NCI-H510A (cell line): ENCODE measurements at places on chromosomes 12 and 14.

GRCh38 chr12:74488134-74488533 lies 49.5 kb upstream of the ATXN7L3B start:
- no peak for DNase-seq

DNA sequence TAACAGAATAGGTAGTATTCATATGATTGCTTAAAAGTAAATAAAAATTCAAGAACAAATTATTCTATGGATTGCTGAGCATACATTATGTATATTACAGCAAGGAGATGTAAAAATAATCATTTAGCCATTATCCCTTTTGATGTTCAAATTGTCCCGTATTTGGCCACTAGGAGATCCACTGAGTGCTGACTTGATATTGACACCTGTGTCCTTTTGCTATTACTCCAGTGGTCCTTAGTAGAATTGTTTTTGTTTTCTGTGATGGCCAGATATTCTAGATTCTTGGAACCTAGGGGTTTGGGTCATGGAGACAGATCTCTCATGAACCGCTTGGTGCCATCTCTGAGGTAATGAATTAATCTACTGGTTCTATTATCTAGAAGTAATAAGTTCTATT lies 16.8 kb downstream of the ERO1A start:
- no peak for DNase-seq

GRCh38 chr14:64388533-64389285 lies 556 bp downstream of the MTHFD1 start:
- no peak for DNase-seq

GRCh38 chr14:69017706-69018105 lies 38.6 kb upstream of the ACTN1 start:
- no peak for DNase-seq

DNA sequence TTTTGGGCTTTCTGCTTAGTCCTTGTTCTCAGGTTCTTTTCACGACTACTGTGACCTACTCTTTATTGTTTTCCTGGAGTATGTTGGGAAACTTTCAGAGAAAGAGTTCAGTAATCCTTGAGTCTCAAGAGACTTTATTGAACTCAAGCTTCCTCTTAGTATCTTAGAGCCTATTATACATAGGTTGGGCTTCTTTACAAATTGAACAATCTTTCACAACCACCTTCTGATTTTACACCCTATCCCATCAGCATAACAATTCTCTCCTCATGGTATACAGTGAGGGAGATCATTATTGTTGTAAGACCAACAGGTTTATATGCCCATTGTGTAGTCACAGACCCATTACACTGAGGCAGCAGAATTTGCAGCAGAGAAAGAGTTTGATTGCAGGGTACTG lies 193.2 kb upstream of the IGF1 start:
- DNase-seq, result no peak

- no peak for DNase-seq
Measured at GRCh38 chr14:77738559-77739250, 22.3 kb downstream of the SNW1 start.

- DNase-seq, result no peak
Measured at GRCh38 chr12:68113644-68114043, 45.9 kb downstream of the IFNG start.

DNA sequence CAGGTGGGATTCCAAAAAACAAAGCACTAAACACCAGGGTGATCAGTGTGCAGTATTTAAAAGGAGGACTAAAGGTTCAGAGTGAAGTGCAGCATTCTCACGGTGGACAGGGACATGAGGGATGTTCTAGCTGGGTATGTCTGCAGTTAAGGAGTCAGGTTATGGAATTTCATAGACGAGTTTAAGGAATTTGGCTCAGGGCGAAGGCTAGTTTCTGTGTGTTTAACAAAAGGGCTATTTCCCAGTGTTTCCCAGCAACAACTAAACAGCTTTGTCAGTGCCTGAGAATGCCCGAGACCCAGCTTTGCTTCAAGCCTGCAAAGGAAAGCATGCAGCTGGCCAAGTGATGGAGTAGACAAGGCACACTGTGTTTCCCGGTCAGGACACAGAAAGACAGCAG lies 7.0 kb downstream of the KRT1 start:
- DNase-seq, result no peak

DNA sequence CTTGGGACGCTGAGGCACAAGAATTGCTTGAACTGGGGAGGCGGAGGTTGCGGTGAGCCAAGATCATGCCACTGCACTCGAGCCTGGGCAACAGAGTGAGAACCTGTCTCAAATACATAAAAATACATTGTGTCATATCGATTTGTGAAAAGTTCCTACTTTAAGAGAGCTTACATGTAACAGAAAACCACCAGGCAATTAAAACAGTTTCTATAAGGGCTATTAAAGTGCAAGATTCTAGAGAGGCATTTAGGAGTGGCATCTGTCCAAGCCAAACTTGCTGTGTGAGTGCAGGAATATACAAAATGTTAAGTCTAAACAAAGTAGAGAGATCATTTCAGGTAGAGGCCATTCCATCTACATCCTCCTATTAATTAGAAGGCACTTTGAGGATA lies 1.7 kb upstream of the NEK9 start:
- no peak for DNase-seq

GRCh38 chr14:96376093-96376492 lies 12.8 kb downstream of the GSKIP start:
- DNase-seq, result no peak

DNA sequence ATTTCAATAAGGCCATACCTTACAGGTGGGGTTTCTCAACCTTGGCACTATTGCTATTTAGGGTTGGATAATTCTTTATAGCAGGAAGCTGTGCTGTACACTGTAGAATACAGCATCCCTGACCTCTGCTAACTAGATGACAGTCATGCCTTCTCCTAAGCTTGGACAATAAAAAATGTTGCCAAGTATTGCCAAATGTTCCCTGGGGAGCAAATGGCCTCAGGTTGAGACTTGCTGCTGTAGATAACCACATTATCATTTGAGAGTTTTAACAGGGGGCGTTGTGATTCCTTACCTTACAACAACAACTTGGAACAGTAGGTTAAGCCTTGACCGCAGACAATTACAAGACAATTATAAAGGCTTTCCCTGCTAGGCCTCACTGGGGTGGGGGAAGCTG lies 1073.6 kb upstream of the TMEM132C start:
- DNase-seq, result no peak

- DNase-seq, result no peak
Measured at GRCh38 chr12:26298785-26299621, 103.6 kb downstream of the SSPN start.

- DNase-seq, result no peak
Measured at GRCh38 chr14:71554959-71555612, 377.1 kb upstream of the RGS6 start.

DNA sequence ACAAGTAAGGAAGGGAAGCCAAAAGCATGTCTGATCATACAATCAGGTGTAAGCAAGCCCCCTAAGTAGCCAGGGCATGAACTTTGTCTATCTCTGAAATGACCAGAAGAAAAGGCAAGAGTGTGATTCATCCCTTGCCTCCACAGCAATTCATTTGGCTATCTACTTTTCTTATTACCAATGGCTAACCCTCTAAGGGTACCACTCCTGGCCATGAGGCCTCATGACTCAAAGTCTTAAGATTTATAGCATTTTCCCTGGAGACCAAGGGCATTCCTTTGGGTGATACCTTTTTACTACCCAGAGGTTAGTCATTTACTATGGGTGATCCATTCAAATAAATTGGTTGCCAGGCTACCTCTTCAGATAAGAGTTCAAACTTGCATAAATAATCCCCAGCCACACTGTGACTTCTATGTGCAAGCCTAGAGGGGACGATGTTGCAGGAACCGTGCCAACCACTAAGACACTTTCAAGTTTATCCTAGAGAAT lies 1.5 kb upstream of the LGALS3 start:
- no peak for DNase-seq

- no peak for DNase-seq
Measured at GRCh38 chr12:76548222-76548837, 11.2 kb downstream of the OSBPL8 start.

DNA sequence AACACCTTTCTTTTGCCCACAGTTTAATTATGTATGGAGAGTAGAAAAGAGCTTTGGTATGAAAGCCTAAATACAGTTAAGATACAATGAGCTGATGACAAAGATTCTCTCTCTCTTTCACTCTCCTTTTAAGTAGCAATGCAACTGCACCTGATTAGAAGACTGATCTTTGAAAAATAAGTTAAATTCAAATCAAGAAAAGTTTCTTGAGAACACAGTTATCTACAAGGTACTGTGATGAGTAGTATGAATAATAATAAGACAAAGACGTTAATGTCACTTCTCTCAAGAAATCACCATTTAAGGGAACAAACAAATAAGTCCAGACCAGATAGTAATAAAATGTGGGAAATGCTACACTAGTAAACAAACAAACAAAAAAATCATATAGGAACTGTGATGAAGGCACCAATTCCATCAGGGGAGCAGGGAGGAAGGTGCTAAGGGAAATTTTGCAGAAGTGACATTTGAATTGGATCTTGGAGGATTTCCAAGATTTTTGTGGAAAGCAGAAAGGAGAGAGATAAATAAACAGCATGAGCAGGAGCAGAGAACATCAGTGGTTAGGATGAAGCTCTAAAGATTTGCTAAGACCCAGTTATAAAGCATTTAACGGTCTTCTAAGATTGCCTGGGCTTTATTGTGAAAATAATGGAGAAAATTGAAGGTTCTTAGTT lies 65.2 kb upstream of the STK38L start:
- no peak for DNase-seq

DNA sequence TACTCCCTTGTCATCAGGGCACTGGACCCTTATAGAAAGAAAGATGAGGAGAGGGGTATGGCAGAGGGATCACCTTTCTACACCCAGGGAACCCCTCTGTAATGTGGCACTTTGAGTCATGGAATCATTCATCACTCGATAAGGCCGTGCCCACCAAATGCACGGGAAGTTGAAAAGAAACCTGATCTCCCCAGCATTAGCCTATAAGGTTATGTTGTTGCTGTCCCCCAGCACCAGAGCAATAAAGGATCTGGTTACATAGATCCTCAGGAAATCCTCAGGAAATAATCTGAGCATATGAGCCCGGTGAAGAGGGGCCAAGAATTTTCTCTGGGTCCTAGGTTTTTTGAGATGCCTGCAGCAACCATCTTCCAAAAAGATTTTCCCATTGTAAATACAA lies 148.8 kb upstream of the CRY1 start:
- DNase-seq, result no peak

GRCh38 chr12:124732275-124733075 lies 131.2 kb downstream of the SCARB1 start:
- no peak for DNase-seq

DNA sequence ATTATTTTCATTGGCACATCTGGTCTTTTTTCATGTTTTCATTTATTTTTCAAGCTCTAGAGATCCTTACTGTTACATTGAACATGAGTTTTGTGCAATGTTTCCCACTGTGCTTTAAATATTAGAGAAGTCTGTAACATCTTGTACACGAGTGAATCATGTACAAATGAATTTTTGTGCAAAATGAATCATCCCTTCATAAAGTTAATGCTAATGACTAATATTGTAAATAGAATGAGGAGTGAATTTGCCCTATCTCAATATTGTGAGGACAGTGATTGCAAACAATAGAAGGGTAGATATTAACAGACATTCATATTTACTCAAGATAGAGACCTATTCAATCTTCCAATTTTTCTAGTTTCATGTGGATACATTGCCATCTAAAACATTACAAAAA lies 463.3 kb upstream of the FOXG1 start:
- no peak for DNase-seq

DNA sequence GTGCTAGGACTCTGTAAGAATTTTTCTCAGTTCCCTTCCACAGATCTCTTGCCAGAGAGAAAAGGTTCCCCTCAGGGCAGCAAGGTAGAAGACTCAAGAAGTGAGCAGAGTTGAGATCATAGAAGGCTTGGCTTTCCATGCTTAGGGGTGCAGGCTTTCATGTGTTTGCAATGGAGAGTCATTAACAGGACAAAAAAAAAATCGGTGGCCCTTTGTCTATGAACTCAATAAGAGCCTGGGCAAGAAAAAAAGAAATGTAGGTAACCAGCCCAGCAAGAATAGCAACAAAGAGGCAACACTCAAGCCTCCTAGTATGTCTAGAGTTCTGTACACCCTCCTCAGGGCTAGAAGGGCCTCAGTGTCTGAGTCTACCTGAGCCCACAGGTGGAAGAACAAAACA lies 23.4 kb upstream of the LRP6 start:
- DNase-seq, result no peak

- peak; percentile 66 for DNase-seq
Measured at GRCh38 chr12:111598637-111599452, at the start of gene ATXN2. ATXN2 (minus strand) TSS chr12:111599315; CDS start chr12:111599034, 281 bp downstream.

DNA sequence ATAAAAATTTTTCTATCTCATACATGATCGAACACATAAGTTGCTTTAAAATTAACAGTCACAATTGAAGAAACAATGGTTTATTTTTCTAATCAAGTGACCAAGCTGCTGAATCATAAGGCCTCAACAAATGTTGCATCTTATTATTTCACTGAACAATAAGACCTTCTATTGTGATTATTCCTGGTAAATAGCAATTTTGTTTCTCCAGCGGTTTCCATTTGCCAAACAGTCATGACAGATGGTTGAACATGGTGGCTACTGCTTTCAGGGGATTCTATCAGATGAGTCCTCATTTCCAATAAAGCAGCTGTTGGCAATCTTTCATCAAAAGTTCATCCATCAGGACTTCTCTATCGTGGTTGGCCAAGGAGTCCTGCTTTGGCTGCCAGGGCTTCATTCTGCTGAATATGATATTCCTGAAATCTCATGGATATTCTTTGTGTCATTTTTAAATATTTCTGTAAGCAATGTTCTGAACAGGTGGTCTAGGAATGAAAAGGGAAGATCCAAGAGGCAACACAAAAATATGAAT lies 13.0 kb downstream of the TOMM20L start:
- no peak for DNase-seq

DNA sequence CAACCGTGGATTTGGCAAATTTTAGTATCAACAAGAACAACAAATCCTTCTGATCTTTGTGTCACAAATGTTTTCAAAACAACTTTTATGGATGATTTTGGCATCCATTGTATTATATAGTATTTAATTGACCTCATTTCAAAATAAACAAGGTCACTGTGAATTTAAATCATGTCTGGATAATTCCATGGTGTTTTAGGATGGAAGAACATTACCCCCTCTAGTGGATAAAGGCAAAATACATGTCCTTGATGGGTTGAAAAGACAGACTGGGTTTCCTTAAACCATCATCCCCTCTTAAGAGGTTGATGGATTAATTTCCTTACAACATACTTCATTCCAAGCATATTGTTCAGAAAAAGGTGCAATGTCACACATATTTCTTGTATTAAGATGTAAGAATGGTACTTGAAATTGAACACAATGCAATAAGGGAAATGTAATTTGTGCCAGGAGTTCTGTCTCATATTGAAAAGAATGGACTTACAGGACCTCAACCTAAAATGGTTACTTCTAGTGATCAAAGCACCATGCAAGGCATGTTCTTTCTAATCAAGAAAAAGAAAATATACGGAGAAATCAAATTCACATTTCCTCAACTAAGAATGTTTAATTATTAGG lies 352.0 kb downstream of the BCAT1 start:
- DNase-seq, result peak; percentile 16

GRCh38 chr14:57999979-58000378 lies 134.1 kb upstream of the SLC35F4 start:
- DNase-seq, result no peak
